ENCODE measurements at places on chromosomes 16 and 17.

GRCh38 chr16:68386628-68387027, 61.7 kb downstream of the SMPD3 start:
- DNase-seq: no peak

GRCh38 chr16:88943131-88943664, 33.8 kb downstream of the CBFA2T3 start:
- no peak for DNase-seq

- no peak for DNase-seq
Measured at GRCh38 chr16:4049031-4049430, 67.2 kb downstream of the ADCY9 start.

- DNase-seq: no peak
Measured at GRCh38 chr16:31295206-31295605, 35.4 kb downstream of the ITGAM start.

GRCh38 chr16:11396241-11397048, 51.2 kb downstream of the RMI2 start:
- DNase-seq: no peak

- DNase-seq: no peak
Measured at GRCh38 chr17:66549731-66550207, 247.4 kb downstream of the PRKCA start.
